ENCODE measurements at places on chromosomes 2 and 18.

- peak; percentile 39 for DNase-seq
Observed at GRCh38 chr2:201643216-201643890, at the start of gene TMEM237. Gene TMEM237, minus strand, starts transcription at chr2:201643503. Its CDS starts 103 bp downstream, at chr2:201643400.

DNA sequence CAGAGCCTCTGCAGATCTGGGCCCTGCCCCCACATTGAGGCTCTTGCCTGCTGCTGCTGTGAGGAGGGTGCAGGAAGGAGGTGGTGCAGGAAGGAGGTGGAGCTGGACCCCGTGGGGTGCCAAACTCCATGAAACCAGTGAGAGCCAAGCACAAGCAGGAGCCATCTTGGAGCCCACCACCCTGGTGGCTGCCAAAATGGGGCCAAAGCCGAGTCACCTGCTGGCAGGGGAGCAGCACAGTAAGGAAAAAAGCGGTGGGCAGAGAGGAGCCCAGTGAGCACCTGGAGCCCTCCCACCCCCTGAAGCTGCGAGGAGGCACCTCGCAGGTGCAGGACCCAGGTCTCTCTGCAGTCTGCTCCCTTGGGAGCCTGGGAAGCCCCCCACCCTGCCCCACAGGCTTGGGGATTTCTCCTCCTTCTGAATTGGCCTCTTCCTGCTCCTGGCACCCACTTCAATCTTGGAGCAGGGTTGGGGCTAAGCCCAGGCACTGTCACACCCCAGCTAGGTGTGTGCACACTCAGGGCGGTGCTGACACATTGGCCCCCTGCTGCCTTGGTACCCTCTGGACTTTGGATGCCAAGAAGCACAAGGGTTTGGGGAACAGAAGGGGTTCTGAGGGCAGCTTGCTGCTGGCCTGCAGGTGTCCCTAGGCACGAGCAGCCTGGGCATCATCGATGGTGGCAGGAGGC lies 245.4 kb upstream of the LRRTM4 start:
- no peak for DNase-seq

DNA sequence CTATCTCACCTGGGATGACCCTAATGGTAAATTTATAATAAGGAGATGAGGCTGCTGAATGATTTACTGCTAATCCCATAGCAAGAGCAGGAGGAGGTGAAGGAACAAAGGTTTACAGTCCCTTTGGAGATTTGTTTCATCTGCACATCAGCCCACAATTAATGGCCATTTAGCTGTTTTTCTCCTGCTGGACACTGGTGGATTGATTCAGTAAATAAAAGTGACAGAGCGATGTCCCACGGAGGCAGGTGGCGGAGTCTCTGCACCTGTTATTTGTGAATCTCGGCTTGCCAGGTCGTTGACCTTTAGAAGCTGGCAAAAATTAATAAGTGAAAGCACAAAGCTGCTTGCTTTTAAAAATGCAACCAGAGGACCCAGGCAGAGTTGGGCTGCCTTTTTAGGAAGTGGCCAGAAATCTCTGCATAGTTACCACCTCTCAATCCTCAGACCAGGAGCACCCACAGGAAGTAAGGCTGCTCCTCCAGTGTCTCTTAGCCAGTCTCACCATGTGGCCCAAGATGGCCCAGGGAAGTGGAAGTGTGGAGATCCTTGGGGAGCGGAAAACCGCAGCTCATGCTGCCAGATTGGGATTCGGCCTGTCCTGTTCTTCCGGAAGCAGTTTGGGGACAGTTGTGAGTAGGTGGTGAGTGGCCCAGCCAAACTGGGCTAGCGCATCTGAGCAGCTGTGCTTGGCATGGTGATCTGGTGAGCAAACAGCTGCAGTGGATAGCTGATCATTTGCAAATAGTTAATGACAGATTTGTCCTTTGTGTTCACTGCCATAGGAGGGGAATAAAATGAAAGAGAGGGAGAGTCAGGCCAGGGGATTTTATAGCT lies 1005.7 kb upstream of the PIK3C3 start:
- DNase-seq, result no peak

DNA sequence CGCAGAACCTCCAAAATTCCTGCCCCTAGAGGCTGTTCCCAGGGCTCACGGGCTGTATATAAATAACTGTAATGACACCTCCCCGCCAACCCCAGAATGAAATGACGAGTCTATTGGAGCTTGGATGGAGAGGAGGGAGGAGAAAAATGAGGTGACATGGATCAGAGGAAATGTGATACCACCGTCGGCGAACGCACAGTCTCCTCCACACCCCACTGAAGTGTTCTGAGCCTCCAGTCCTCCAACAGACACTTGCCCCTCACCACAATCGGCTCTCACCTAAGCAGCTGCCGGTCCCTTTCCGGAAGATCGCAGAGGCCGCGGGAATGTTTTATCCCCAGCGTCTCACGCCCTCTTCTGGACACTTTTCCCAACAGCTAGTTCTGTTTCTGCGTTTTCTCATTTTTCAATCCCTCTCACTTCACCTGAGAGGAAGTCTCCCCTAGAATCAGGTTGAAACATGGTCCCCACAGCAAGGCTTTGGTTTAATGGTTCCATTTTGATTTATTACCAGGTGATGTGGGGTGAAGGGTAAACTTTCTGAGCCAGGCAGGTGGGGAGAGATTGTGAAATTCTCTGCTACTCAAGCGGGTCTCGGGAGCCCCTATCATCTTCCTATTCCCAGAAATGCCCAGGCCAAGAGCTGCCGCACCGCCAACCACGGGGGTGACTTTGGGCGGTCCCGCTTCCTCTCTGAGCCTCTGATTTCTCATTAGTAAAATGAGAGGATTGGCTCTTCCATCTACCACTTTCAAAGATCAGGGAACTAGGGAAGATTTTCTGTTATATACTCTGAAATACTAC lies 9.1 kb upstream of the MYO5B start:
- peak; percentile 45 for DNase-seq

DNA sequence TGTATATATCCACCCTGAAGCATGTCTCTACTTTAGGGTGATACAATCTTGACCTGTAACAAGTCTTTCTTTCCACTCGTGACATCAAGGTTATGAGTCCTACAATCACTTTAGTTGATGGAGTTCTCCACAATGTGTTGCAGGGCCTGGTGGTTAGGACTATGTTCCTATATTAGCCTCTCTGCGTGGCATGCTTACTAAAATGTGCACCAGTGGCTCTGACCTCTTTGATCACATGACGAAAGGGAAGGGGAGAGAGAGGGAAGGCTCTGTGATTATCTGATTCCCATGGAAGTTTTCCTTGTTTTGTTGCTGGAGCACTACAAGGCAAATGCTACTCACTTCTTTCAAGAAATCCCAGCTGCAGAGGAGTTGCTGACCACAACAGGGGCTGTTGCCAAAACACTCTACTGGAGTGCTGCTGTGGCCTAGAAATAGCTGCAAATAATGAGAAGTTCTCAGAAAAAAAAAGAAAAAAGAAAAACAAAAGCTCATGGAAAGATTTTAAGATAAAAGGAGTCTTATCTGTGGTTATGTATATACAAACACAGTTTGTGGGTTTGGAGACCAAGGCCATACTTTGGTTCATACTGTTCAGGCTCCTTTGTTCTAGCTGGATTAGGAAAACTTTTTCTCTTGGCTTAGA lies 272.8 kb upstream of the MMADHC start:
- no peak for DNase-seq

- no peak for DNase-seq
Observed at GRCh38 chr2:85714841-85715240, 20.7 kb downstream of the GNLY start.

All from hippocampal formation (tissue), 2 donors.